ENCODE measurements at places on chromosomes 1 and 21.

DNA sequence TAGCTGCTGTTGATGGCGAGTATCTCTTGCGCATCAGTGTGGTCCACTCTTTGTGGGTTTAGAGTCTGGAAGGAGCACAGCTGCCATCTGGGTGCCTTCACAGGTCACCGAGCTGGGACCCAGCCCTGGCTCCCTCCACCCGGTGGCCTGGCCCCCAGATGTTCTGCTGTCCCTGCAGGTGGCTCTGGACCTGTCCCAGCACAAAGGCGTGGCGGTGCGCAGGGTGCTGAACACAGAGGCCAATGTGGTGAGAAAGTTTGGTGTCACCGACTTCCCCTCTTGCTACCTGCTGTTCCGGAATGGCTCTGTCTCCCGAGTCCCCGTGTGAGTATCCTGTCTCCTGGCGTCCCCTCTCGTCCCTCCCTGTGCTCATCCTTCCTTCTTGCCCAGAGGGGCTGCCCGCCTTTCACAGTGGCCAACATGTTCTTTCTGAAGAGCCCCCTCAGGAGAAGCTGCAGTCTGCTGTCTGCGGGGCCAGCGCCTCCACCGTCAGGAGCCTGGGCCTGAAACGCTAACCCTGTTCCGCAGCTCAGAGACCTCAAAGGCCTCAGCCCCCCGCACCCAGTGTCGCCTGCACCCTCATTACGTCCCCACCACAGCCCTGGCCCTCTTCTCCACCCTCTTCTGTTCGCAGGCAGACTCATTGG is 27.4 kb downstream of the QSOX1 start:
- no peak for DNase-seq

DNA sequence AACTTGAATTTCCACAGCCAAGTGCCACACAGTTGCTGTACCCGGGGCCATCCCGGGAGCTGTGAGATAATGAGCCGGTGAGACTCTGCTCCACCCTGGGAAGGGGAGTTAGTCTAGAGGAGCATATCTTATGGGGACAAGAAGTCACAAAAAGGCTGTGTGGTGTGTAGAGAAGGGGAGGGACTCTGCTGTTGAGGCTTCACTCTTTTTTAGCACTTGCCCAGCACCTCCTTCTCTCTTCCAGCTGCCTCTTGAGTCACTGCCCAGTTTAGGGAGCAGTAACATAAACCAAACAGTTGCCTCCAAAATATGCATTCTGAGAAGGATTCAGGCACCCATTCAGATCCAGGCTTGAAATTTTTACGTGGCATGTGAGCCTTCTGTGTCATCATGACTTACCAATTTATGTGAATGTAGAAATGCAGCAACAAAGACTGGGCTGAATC is 744 bp upstream of the WDR26 start:
- DNase-seq, result peak; percentile 60

DNA sequence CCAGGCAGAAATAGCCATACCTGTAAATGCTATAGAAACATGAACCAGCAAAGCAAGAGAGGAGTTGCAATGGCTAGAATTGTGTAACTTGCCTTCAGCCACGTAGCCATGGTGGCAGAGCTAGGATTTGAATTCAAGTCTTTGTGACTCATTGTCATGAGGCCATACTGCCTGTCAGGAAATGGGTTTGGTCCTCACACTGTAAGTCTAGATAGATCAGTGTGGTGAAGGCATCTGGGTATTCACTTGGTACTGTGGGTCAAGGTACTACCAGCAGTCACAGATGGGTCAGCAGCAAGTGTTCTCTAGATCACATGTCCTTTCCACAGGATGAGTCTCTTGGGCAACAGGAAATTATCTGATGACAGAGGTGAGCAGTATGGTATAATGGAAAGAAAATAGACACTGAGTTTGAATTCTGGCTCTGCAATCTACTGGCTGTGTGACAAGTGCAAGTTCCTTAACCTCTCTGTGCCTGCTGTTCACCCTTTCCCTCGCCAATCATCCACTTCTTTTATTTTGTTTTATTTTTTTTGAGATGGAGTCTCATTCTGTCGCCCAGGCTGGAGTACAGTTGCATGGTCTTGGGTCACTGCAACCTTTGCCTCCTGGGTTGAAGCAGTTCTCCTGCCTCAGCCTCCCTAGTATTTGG is 36.9 kb downstream of the FGGY start:
- DNase-seq, result no peak

DNA sequence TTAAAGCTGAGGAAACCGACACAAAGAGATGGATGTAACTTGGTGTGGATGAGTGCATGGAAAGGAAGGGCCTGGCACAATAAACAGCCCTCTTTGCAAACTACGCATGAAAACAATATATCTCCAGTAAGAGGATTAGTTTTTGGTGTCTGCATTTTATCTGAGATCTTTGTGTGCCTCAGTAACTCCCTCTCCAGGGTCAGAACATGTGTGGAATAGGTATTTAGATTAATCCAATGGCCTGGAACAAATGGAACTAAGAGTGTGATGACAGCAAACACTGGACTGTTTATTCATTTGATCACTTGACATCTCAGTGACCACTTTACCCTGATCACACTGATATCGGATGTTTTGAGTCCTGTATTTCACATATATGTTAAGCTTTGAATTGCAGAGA is 45.3 kb downstream of the AKNAD1 start:
- no peak for DNase-seq

DNA sequence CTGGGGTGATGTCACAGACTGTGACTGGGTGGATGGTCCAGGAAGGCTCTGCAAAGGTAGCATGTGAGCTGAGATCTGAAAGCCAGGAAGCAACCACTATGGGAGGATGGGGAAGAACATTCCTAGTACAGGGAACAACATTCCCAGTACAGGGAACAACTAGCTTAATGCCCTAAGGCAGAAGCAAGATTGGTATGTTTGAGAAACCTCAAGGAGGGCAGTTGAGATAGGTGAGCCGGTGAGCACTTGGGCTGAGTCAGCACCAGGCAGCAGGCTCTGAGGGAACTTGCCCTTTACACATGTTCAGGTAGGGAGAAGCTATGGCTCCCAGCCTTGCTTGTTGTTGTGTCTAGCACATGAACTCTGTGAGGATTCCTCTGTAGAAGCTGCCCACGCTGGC is 24.2 kb upstream of the CACNA1E start:
- DNase-seq, result no peak

DNA sequence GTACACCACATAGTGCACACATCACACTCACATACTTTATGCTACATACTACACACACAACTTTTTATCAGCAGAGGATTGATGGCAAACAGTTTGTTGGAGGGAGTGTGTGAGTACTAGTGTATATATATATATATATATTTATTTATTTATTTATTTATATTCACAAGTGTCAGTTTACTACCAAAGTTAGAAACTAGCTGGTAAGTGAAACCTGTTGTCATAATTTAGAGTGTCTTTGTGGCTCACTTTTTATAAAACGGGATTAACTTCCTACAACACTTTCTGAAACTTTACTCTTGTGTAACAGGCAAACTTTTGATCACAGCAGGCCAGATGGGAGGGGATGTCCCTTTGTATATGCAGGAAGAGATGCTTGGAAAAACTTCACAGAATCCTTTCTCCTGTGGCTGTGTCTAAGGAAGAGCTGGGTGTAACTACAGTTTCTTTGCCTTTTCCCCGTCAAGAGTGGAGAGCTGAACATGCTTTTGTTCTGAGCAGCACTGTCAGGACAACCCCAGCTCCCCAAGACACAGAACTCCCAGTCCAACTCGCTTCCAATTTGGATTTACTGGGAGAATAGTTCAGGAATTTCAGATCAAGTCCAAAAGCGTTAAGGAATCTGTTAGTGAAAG is 1.9 kb upstream of the SAMD13 start:
- no peak for DNase-seq

DNA sequence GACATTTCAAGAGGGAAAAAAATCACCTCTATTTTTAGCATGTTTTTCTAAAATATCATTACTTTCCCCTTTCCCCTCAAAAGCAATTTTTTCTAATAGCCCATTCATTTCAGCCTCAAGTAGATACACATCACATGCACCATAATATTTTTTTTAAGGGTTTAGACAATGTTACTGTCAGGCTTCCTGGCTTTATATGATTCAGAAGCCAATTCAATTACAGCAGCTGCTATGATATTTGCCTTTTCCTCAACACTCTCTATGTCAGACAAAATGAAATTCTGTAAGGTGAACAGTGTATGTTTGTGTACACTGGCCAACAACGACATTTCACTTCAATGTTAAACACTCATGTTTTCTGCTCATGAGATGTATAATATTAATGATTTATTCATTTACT is 46.5 kb downstream of the OMA1 start:
- no peak for DNase-seq

- no peak for DNase-seq
Observed at GRCh38 chr1:43527111-43527878, 3.4 kb upstream of the PTPRF start.

- DNase-seq, result no peak
Observed at GRCh38 chr1:241332987-241333386, 24.0 kb downstream of the RGS7 start.

DNA sequence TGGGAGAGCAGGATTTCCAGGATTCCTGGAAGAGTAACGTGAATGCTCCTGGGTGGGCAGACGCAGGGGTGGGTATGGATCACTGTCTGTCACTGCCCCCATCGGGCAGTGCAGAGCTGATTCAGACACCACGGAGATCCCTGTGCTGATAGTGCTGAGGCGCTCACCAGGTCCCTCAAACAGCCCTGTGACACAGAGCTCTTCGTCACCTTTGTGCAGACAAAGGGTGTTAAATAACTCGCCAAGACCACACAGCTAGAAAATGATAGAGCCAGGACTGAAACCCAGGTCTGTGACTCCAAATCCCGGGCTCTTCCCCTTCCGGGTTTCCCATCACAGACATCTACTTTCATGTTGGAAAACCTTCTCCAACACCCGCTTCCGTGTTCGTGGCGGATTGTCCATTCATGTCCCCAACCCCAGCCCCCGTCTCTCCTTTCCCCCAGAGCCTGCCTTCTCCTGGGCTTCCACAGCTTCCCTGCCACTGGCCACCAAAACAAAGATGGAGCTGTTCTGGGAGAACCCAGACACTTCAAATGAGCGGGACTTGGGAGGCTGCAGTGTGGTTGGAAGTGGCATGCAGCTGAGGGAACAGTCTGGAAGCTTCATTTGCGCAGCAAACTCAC is 2.6 kb downstream of the EFHD2 start:
- DNase-seq, result no peak

- DNase-seq, result no peak
Observed at GRCh38 chr1:111666828-111667227, 47.2 kb downstream of the RAP1A start.

DNA sequence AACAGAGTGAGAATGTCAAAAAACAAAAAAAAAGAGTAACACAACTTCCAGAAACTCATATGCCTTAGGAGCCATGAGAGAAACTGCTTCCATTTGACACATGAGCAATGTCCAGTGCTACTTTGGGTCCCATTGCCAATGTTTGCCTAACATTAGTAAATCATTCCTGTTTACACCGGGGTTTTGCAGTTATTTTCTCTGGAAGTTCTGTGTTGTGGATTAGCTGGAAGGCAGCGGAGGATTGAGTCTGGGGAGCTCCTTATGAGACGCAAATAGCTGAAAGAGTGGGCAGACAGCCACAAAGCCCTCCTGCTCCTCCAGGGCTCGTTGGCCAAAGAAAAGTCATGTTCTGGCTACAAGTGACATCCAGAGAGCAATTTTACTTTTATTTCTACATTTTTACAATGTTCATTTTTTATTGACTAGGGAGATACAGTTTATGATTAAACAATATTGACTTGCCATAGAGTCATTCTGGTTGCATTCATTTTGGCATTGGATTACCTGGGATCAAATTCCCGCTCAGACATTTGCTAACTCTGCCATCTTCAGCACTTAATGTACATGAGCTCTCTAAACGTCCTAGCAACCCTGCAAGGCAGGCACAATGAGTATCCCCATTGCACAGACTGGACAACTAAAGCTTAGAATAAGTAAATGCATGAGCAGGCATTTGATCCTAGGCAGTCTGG is 66.4 kb upstream of the GALNT2 start:
- DNase-seq, result no peak

GRCh38 chr1:203114202-203114601 is 13.3 kb upstream of the ADORA1 start:
- DNase-seq, result no peak

GRCh38 chr1:115797486-115797885 is 29.0 kb upstream of the CASQ2 start:
- no peak for DNase-seq

GRCh38 chr1:44571712-44572571 is 102.3 kb downstream of the TMEM53 start:
- DNase-seq, result peak; percentile 47

- no peak for DNase-seq
Observed at GRCh38 chr1:225949041-225949440, 8.0 kb upstream of the LEFTY2 start.

- DNase-seq, result peak; percentile 69
Observed at GRCh38 chr1:158117854-158118704, 62.6 kb upstream of the CD1D start.

DNA sequence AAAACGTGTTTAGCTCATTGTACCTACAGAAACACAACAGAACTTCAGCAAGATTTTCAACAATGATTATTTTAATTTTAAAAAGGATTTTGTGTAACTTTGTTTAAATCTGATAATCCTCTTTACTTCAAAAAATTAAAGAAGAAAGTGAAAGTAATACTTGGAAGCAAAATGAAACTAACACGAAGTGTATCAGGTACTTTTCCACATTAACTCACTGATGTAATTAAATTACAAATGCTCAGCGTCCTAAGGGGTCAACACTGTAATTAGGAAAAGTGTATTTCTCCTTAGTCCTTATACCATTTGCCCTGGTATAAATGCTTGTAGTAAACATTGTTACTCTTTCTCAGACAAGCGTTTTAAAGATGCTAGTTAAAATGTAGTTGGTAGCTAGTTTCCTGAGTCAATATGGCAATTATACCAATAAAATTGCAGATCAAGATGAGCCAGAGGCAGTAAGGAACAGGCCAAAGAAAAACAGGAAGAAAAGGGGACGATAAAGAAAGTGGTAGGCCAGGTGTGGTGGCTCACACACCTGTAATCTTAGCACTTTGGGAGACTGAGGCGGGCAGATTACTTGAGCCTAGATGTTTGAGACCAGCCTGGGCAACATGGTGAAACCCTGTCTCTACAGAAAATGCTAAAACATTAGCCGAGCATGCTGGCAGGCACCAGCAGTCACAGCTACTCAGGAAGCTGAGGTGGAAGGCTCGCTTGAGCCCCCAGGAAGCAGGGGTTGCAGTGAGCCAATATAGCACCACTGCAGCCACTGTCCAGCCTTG is 553.0 kb downstream of the SMYD3 start:
- no peak for DNase-seq

All from KBM-7 (cell line).